ENCODE measurements at places on chromosomes 6 and 20.

GRCh38 chr6:117167520-117168271, 97.7 kb upstream of the VGLL2 start:
- no peak for DNase-seq

DNA sequence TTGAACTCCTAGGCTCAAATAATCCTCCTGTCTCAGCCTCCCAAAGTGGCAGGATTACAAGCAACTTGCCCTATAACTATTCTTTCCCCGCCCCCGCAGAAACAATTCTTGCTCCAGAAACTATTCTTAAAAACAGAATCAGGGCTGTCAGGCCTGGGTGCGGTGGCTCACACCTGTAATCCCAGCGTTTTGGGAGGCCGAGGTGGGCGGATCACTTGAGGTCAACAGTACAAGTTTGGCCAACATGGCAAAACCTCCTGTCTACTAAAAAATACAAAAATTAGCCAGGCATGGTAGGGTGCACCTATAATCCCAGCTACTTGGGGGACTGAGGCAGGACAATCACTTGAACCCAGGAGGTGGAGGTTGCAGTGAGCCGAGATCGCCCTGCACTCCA, 31.2 kb downstream of the SAMHD1 start:
- no peak for DNase-seq

GRCh38 chr20:57244627-57245214, 21.7 kb downstream of the BMP7 start:
- DNase-seq, result no peak

GRCh38 chr20:17943343-17943742, 25.3 kb downstream of the SNX5 start:
- DNase-seq, result no peak

DNA sequence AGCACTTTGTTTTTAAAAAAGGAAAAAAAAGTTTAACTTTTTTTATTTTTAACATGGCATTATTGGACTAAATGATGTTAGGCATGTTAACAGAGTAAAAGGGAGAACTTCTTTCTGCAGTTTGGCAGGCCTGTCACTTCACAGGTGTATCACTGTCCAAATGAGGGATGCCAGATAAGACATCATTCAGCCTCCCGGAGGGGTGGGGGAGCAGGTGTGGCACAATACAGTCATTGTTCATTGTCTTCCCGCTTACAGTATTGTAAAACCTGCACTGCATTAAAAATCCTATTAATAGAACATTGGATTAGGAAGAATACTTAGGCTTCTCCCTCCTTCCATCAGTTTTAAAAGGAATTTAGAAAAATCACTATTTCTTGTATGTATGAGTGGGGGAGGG, 80.7 kb downstream of the CARMIL1 start:
- DNase-seq, result no peak

GRCh38 chr20:50993876-50994275, 29.0 kb downstream of the KCNG1 start:
- DNase-seq, result no peak

DNA sequence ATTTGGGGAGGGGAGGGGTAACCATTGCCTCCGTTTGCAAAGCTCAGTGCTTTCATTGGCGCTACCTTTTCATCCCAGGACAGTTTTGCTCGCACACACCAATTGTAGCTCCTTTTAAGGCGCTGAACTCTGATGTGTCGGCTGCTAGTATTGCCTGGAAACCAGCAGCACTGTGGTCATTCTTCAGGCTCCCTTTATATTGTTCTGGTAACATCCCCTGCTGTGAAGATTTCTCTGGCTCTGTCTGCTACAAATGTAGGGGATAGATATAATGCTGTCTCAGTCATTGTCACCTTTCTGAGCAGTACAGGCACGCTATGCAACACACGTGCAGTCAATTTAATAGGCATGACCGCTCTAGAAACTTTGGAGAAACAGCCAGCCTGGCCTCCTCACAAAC, 172.9 kb upstream of the SASH1 start:
- no peak for DNase-seq

GRCh38 chr6:143264986-143265764, 185.3 kb downstream of the ADAT2 start:
- no peak for DNase-seq

GRCh38 chr6:18330548-18331081, 56.5 kb upstream of the RNF144B start:
- no peak for DNase-seq

DNA sequence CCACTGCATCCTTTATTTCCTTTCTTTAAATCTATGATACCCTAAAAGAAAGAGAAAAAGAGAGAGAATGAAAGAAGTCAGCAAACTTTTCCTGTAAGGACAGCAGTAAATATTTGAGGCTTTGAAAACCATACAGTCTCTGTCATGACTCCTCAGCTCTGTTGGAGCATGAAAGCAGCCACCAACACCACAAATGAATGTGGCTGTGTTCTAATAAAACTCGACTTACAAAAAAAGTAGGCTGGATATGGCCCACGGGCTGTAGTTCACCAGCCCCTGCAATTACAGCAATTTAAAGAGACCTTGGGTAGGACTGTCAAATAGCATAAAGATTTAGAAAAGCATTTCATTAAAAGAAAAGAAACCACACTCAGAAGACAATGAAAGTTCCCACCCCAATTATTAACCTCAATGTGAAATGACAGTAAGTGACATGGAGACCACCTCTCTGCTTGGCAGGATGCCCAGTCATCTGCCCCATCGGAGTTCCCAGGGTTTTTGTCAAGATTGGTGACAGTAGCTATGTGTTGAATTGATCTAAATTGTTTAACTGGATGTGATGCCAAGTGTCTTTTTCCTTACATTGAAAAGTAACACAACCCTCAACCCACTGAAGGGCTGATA, 50.9 kb downstream of the TNFRSF21 start:
- DNase-seq, result no peak

GRCh38 chr6:56724455-56724854, 81.8 kb upstream of the DST start:
- DNase-seq, result no peak

GRCh38 chr20:44809380-44810060, 826 bp downstream of the RIMS4 start:
- no peak for DNase-seq

GRCh38 chr20:53921443-53921973, 148.9 kb downstream of the BCAS1 start:
- DNase-seq, result no peak

DNA sequence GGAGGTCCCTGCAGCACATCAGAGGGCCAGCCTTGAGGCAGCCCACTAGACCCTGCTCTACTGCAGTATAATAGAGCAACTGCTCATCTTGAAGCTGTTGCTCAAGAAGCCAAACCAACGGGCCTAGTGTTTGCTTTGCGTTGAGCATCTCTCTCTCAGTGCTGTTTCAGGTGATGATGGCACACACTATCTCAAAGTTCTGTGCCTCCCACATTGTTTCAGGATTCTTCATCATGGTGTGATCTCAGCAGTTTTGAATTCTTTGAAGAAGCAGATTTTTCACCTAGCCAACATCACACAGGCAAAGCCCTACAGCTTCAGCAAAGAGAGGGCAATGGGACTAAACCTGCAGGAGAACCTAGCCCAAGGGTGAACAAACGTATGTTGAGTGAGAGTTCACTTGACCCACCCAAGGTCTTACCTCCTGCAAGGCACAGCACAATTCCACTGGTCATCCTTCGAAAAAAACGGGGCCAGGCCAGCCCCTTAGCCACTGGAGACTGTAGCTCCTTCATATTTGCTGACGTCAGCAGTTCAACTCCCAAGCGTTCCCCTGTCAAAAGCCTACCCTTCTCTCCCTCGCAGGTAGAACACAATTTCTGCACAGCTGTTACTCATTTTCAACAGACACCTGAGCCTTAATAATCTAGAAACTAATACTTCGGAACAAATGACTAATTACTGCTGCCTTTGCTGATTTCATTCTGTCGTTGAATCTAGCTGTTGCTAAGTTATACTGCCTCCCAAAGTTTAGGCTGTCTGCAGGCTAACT, 15.8 kb downstream of the MYB start:
- DNase-seq, result peak; percentile 15

DNA sequence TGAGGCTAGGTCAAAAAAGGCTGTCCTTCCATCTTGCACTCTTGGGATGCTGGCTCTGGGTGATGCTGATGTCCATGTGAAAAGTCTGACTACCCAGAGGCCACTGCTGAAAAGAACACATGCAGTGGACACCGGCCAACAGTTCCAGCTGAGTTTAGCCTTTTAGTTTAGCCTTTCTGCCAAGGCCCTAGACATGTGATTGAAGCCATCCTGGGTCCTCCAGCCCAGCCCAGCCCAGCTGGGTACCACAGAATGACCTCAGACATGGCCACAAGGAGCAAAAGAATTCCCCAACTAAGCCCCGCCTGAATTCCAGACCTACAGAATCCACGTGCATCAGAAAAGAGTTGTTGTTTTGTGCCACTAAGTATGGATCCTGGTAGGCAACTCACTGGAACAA, 17.4 kb downstream of the PIGT start:
- DNase-seq, result no peak

GRCh38 chr6:33194431-33194979, 2.2 kb upstream of the COL11A2 start:
- DNase-seq, result no peak

DNA sequence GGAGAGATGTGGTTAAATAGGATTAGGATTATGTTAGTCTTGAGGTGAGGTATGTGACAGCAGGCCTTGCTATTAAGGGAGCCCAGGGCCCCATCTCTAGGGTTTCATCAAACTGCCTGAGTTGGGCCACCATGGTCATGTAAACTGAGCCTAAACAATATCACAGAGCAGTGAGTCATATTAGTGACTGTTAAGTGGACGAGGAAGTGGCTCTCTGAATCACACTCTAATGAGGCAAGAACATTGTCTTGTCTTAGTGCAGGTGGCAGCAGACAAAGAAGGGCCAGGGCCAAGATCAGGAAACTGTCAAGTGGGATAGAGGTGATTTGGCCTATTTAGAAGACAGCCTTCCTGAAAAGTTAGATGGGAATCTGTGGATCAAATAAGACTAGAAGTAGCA, 23.1 kb downstream of the ENPP3 start:
- DNase-seq, result no peak

- no peak for DNase-seq
Measured at GRCh38 chr6:147642458-147642857, 134.0 kb downstream of the SAMD5 start.

DNA sequence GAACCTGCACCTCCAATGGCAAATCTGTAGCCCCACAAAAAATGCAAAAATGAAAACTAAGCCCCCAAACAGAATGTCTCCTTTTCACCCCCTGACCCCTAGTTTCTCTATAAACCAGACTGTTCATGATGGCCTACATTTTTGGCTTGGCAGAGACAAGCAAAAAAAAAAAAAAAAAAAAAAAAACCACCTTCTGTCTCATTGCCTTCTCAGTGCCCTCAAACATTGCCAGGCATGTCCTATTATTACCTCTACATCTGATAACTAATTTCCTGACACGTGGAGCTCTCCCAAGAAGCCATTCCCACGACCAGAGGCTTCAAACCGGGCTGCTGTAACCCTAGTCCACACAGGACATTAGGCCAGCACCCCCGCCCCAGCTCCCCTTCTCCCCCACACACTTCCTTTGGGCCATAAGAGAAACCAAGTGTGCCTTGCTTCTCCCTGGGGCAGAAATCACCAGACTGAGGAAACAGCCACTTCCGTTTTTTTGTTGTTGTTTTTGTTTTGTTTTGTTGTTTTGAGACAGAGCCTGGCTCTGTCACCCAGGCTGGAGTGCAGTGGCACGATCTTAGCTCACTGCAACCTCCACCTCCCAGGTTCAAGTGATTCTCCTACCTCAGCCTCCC, 65.4 kb downstream of the GPR6 start:
- DNase-seq, result no peak

GRCh38 chr6:17096652-17097051, 5.2 kb upstream of the STMND1 start:
- DNase-seq, result no peak

DNA sequence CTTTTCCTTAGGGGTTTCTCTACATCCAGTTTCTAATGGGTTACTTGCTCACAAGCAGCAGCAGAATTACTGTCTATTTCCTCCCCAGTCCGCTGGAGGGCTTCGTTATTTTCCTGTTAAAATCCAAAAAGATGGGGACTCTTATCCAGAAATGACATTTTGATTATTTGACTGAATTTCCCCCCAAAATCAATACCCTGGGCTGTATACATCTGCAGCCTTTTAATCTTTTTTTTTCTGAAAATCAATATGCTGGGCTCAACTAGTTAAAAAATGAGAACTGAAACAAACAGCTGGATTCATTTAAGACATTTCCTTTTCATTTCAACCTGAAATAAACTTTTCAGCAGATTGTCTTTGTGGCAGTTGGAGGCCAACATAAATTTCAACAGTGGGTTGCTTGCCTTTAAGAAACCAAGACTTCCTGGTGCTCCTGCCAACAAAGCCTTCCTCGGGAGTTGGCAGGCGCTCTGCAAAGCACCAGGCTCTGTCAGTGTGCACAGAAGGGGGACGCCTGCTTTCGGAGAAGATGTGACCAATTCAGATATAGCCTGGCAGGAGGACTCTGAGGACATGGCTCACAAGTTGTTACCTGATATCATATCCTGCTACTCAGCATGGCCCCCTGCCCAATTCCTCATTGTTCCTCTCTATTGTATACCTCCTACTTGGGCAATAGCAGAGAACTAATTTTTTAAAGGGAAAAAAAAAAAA, 204.7 kb upstream of the ARG1 start:
- DNase-seq, result no peak

DNA sequence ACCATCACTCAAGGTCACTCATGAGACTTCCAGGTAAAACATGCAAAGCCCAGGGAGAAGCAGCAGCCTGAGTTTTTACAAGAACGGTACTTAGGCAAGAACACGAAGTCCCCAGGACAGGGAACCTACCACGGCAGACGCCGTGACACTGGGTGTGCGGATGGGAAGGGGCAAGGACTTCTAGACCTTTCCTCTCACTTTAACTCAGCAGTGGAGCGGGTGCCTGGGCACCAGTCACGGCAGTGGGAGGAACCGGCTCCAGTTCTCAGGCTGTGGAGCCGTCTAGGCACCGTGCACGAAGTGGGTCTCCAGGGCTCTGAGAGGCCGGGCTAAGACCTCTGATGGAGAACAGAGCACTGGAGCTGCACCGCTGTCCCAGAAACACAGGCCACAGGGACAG, 2.5 kb downstream of the ZBTB46 start:
- no peak for DNase-seq

DNA sequence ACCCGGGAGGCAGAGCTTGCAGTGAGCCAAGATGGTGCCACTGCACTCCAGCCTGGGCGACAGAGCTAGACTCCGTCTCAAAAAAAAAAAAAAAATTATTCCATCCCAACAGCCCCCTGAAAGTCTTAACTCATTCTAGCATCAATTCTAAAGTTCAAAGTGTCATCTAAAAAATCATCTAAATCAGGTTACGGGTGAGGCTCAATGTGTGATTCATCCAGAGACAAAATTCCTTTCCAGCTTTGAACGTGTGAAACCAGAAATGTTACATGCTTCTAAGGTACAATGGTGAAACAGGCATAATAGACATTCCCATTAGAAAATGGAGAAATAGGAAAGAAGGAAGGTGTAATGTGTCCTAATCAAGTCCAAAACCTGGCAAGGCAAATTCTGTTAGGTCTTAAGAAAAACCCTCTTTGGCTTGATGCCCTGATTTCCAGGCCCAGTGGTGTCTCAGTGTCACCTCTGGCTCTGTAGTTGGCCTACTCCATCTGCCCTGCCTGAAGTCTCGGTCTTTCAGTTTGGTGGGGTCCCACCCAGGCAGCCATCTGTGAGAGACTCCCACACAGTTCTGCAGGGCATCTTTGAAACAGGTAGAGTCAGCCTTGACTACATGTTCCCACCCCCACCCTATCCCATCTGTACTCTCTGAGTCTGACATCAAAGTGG, 43.5 kb downstream of the HFE start:
- no peak for DNase-seq
